ENCODE measurements at places on chromosomes 4 and X.
A peak's percentile ranks its signal among the peaks of the same experiment; 100 is the strongest.

- no peak for DNase-seq
Observed at GRCh38 chr4:70426789-70427188, 29.0 kb downstream of the OPRPN start.

DNA sequence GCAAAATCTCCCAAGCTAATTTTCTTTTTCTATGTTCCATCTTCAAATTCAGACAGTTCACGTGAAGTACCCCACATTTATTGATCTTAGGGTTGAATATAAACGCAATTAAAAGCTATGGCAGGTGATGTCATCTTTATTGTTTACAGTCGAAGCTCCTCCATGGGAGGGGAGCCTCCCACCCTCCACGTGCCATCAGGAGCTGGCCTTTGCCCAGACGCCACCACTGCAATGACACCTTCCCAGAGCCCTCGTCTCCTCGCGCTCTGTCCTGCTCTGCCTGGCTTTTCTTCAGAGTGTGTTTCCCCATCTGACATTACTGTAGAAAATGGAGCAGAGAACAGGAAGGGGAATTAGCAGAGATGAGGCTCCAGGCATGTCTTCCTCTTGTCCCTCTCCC, 18.8 kb upstream of the CYP4V2 start:
- DNase-seq = no peak

DNA sequence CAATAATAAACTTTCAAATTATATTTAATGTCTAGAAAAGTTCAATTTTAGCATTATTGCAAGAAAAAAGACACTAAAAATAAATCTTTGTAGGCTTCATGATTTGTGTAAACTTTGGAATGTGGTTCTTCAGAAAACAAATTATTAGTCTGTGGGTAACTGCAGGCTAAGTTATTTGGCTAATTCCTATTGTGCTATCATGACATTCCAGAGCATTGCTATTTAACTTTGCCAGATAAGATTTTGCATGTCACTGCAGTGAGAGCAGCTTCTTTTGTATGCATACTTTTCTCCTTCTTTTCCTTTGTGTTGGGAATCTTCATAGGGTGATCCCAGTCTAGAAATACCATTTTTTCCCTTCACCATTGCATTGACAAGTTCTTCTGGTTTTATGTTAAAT, 130.0 kb downstream of the AWAT2 start:
- DNase-seq = no peak

DNA sequence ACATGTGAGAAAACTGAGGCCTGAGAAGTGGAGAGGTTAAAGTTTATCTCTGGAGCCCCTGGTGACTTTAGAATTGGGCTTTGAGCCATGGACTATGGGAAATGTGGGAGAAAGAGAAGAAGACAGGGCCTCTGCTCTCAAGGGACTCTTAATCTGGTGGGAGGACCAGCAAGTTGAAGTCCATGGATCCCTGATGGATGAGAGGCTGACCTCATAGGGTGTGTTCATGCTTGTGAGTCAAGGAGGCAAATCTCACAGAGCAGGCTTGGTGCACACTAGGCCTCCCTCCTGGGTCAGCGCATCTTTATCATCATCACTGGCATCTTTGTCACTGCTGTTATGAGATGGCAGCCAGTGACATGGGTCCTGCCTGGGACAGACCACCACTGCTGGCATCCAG, 211.9 kb downstream of the AFAP1 start:
- DNase-seq = no peak

- DNase-seq = peak; percentile 5
Observed at GRCh38 chrX:3699821-3700381, 13.5 kb downstream of the PRKX start.

- DNase-seq = no peak
Observed at GRCh38 chr4:115781528-115782146, 668.2 kb upstream of the NDST4 start.

DNA sequence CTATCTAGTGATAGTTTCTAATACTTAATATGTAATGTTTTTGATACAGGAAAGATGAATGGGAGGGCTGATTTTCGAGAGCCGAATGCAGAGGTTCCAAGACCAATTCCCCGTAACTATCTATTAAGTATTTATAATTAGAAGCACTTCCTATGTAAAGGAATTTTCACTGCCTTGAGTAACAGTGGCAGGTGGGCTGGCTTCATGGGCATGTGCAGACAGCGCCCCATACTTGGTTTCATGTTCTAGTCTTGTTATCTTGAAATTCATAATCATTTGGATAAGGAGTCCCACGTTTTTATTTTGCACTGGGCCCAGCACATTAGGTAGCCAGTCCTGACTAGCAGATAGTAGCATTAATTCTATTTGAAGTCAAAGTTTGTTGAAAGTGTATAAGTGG, 1.7 kb downstream of the OCIAD1 start:
- DNase-seq = no peak

DNA sequence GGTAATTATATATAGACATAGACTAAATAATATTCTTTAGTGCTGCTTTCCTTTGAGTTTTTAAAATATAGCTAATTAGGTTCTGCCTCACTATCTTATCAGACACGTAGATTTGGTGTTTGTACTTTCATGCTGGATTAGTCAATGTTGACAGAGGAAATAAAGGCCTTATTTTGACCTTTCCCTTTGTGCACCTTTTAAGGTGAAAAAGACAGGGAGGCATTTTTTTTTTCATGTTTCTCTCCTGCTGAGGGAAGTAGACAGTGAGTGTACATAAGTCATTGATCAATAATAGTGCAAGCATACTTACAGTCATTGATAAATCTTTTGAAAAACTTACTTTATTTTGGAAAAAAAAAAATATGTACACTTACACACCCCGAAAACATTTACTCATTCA, 467.8 kb downstream of the GRXCR1 start:
- no peak for DNase-seq

GRCh38 chr4:47499700-47500099, 14.6 kb downstream of the ATP10D start:
- no peak for DNase-seq

All from anterior cingulate cortex (tissue), 58 donors.